Adipose tissue (tissue), 3 donors: ENCODE measurements at places on chromosomes 12 and 14. TPM values are rescaled to one million over a fixed set of nuclear protein-coding genes. Genes with fewer than 3 reads are reported as not detected.

The RFLNA gene
- 1.2 TPM for polyA plus RNA-seq

The TRPV4 gene
- polyA plus RNA-seq, result 1.4 TPM

The ERP27 gene
- polyA plus RNA-seq, result 0.21 TPM

The KRT3 gene
- polyA plus RNA-seq, result not detected

The DBX2 gene
- polyA plus RNA-seq, result 2.1 TPM

The MTHFD1 gene
- 25.8 TPM for polyA plus RNA-seq

The CLEC1B gene
- polyA plus RNA-seq, result not detected

The ZFHX2 gene
- 0.35 TPM for polyA plus RNA-seq

The PRH2 gene
- polyA plus RNA-seq, result not detected

The LRRC10 gene
- not detected for polyA plus RNA-seq

The SLCO1B3 gene
- 0.05 TPM for polyA plus RNA-seq

The SERPINA5 gene
- polyA plus RNA-seq, result 65.2 TPM

The SLC16A7 gene
- 6.1 TPM for polyA plus RNA-seq

The IL31 gene
- polyA plus RNA-seq, result not detected

The LUM gene
- polyA plus RNA-seq, result 94.2 TPM

The IAPP gene
- 126 TPM for polyA plus RNA-seq

The PTPRO gene
- 0.98 TPM for polyA plus RNA-seq

The PPP2R5C gene
- polyA plus RNA-seq, result 46.8 TPM

The LPAR5 gene
- 0.35 TPM for polyA plus RNA-seq

The KLHL33 gene
- 0.27 TPM for polyA plus RNA-seq

The SPTLC2 gene
- polyA plus RNA-seq, result 11.3 TPM

The KRT6C gene
- polyA plus RNA-seq, result 0.56 TPM

The DLGAP5 gene
- 0.12 TPM for polyA plus RNA-seq

The TDRD9 gene
- 2.7 TPM for polyA plus RNA-seq

The NKX2-8 gene
- not detected for polyA plus RNA-seq
